ENCODE measurements at places on chromosomes 5 and 9. TPM values are rescaled to one million over a fixed set of nuclear protein-coding genes. Genes with fewer than 3 reads are reported as not detected.

The SPEF2 gene
- 3.6 TPM for total RNA-seq

The NDUFS4 gene
- 95.0 TPM for total RNA-seq

The TEX48 gene
- total RNA-seq, result not detected

The SOHLH1 gene
- total RNA-seq, result not detected

The SLC6A7 gene
- total RNA-seq, result not detected

The GARIN3 gene
- not detected for total RNA-seq

The HTR1A gene
- total RNA-seq, result not detected

The MAT2B gene
- total RNA-seq, result 57.3 TPM

The DAB2 gene
- 76.8 TPM for total RNA-seq

The PCDHB4 gene
- total RNA-seq, result under 0.01 TPM

The ARSK gene
- 24.2 TPM for total RNA-seq

The ABLIM3 gene
- total RNA-seq, result 4.2 TPM

The INVS gene
- total RNA-seq, result 31.4 TPM

The CDC25C gene
- total RNA-seq, result 0.30 TPM

The MAMDC2 gene
- total RNA-seq, result 0.30 TPM

The TAF11L9 gene
- not detected for total RNA-seq

The OBP2B gene
- total RNA-seq, result not detected

The MELK gene
- 3.0 TPM for total RNA-seq

The EGFLAM gene
- 1.3 TPM for total RNA-seq

The PCDHGB5 gene
- total RNA-seq, result 30.9 TPM

The MAP1B gene
- 501 TPM for total RNA-seq

The RFX3 gene
- 3.9 TPM for total RNA-seq

The PTRH1 gene
- 9.8 TPM for total RNA-seq

The TSLP gene
- 0.42 TPM for total RNA-seq

The ACER2 gene
- total RNA-seq, result 3.6 TPM

The HAPLN1 gene
- 24.8 TPM for total RNA-seq

The PITX1 gene
- 29.7 TPM for total RNA-seq

The ZNF366 gene
- 0.05 TPM for total RNA-seq

The LCN2 gene
- not detected for total RNA-seq

The TNFSF8 gene
- not detected for total RNA-seq

The ITGA2 gene
- 72.5 TPM for total RNA-seq

The GPRIN1 gene
- total RNA-seq, result 7.3 TPM

The THBS4 gene
- total RNA-seq, result 0.30 TPM

The SOX30 gene
- total RNA-seq, result not detected

The FOXD4L4 gene
- 0.18 TPM for total RNA-seq

The TAF11L10 gene
- total RNA-seq, result not detected

The MARVELD2 gene
- 0.30 TPM for total RNA-seq

The ANXA2R gene
- total RNA-seq, result 1.2 TPM

The TAS2R1 gene
- total RNA-seq, result not detected

The CDH9 gene
- 0.59 TPM for total RNA-seq

The SLC36A3 gene
- not detected for total RNA-seq

The ENTREP1 gene
- under 0.01 TPM for total RNA-seq

The RNF44 gene
- total RNA-seq, result 2.1 TPM

The RMI1 gene
- total RNA-seq, result 6.8 TPM

The FOXD4 gene
- total RNA-seq, result under 0.01 TPM

The NMUR2 gene
- total RNA-seq, result not detected

The GOLGA1 gene
- total RNA-seq, result 13.4 TPM

The EPB41L4B gene
- total RNA-seq, result not detected
